ENCODE measurements at places on chromosomes 2 and 18.
A peak's percentile ranks its signal among the peaks of the same experiment; 100 is the strongest.

GRCh38 chr18:76503649-76504386 is 8.8 kb upstream of the ZNF516 start:
- DNase-seq, result no peak

- DNase-seq, result no peak
Measured at GRCh38 chr2:72004976-72005375, 142.7 kb downstream of the CYP26B1 start.

DNA sequence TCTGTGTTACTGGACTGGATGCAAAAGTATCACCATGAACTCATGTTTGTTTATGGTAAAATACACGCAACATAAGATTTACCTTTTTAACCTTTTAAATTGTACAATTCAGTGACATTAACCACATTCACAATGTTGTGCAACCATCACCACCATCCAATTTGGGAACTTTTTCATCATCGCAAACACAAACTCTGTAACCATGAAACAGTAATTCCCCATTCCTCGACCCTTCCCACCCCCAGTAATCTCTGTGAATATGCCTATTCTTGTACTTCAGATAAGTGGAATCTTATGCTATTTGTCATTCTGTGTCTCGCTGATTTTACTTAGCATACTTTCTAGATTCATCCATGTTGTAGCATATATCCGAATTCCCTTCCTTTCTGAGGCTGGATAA is 31.1 kb upstream of the EPAS1 start:
- DNase-seq, result no peak

DNA sequence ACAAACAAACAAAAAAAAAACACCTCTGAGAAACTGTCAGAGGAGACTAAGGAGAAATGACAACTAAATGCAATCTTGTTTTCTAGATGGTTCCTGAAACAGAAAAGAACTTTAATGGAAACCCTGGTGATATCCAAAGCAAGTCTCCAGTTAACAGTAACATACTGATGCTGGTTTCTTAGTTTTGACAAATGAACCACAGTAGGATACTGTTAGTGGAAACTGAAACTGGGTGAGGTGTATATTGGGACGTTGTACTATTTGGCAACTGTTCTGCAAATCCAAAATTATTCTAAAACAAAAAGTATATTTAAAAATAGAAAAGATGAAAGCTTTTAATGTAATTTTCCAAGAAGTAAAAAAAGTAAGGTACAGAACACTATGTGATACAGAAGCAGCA is 11.4 kb downstream of the SESTD1 start:
- no peak for DNase-seq

DNA sequence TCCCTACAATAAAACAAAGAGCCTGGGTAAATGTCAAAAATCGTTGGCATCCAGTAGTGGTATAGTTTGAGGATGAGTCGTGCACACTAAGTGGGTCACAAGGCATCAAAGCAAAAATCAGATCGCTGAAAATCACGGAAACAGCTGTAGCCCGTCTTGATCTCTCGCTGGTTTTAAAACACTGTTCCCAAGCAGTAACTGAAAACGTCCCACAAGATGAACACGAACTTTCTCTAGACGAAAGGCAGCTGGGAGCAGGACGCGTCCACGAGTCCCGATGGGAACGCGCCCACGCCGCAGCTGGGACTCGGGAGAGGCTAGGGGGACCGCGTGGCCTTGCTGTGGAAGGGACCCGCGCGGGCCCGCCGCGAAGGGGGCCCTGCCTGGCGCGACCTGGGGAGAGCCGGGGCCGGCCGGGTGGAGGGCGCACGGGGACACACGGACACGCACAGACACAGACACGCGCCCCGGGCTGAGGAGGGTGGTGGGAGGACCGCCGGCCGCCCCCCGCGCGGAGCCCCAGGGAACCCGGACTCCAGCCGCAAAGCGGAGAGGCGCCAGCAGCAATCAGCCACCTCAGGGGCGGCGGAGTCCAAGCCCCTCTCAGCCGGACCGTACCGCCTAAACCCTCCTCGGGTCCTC is 651 bp downstream of the STK17B start:
- peak; percentile 62 for DNase-seq
